CD4-positive, alpha-beta T cell treated with Interleukin-15 for 4 hours (primary cell): ENCODE measurements at places on chromosomes 12 and 14.

DNA sequence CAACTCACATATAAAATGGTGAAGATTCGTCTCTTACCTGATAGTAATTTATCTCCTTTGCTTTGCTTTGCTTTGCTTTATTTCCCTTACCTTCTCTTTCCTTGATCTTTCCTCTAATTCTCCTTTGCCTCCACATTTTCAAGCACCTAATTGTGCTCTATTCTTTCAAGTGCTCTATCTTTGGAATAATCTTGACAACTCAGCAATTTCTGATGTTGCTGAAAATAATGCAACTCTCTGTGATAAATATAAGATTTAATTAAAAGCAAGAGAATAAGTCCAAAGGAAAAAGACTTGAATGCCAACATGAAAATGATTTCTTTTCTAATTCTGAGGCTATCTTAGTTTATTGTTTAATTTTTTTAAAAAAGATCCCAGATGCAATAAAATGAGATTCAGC, 139.5 kb upstream of the SYT1 start:
- DNase-seq: no peak

- DNase-seq: peak; percentile 40
Measured at GRCh38 chr12:53219292-53219955, 12.4 kb upstream of the ITGB7 start.

GRCh38 chr12:122740351-122740750, 9.7 kb upstream of the HCAR1 start:
- DNase-seq: no peak

DNA sequence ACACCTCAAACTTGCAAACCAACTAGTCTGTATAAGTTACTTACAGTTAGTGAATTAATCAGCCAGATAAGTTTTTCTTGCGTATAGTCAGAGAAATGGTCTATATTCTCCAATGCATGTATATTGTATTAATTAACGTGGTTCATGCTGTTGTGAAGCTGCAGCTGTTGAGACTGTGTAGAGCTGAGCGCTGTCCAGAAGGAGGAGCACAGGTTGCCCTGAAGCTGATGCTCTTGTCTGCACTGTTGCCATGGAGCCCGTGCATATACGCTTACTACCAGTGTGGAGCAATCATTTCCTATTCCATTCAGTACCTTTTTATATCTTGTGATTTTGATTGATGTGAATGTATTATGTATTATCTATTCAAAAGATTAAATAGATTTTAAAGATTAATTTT, 74.3 kb upstream of the ARID2 start:
- peak; percentile 66 for DNase-seq

- DNase-seq: no peak
Measured at GRCh38 chr14:60515511-60516289, 6.8 kb downstream of the SIX6 start.

DNA sequence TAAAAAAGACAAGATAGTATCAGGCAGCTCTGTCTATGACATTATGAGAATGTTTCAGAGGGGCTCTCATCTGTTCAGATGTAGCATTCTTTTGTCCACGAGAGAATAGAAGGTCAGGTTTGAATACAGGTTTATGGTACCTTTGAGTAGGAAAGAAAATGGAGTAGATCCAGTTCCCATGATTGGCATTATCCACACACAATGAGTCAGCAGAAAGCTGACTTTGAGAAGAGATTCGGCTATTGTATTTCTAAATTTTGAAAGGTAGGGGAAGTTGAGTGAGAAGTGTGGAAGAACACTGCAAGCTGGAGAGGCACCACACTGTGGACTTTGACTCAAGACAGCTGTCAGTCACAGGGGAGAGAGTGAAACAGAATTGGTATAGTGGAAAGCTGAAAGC, 135.4 kb downstream of the SYT10 start:
- DNase-seq: no peak

DNA sequence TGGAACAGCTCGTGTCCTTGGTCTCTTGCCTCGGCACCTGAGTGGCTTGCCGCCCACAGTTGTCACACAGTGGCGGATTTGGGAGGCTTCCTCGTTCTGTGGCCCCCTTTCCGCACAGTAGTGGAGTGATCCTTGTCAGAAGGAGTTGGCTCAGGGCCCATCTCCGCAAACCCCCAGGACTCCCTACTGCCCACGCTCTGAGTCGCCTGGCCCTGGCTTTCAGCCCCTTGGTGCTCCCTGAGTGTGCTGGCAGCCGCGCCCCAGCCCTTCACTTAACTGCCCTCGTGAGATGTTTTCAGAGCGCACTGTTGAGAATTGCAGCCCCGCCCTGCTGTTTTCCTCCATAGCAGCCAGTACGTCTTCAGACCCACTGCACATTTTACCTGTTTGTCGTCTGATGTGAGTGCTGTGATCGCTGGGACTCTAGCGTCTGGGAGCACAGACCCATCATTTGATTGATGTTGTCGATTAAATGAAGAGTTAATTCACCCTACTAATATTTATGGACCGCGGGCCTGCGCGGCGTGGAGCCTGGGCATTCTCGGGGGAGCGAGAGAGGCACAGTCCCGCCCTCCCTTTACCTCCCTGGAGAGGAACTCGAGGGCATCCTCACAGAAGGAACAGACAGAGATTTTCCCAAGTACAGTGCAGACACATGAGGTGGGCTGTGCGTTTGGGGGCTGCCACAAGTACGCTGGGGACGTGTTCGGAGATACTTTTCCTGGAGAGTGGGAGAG, 91.8 kb downstream of the DDX51 start:
- DNase-seq: no peak

GRCh38 chr14:32010604-32011125, 66.4 kb upstream of the ARHGAP5 start:
- DNase-seq: no peak

GRCh38 chr12:97714107-97714563, 251.5 kb downstream of the RMST start:
- DNase-seq: no peak

GRCh38 chr12:101695706-101696105, 1.7 kb upstream of the CHPT1 start:
- DNase-seq: no peak

- no peak for DNase-seq
Measured at GRCh38 chr14:84085493-84085892, 1444.5 kb upstream of the FLRT2 start.

DNA sequence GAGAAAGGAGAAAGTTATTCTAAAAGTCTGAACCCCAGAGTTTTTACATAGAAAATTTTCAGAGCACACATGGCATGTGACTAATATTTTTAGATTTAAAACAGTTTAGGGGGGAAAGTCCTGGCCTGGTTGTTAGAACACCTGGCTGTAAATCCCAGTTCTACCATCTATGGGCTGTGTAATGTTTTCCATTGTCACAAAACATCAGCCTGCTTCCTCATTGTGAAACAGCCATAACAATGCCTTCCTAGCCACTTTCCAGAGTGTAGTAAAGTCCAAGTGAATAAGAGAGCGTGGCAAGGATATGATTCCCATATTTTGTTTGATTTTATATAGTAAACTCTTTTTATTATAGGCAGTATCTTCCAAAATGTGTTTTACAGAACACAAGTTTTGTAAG, 310.0 kb upstream of the DCN start:
- no peak for DNase-seq

GRCh38 chr12:32423559-32423958, 24.2 kb downstream of the FGD4 start:
- DNase-seq: no peak

GRCh38 chr12:52749827-52750226, 27.3 kb downstream of the KRT76 start:
- no peak for DNase-seq

GRCh38 chr12:7068994-7069346, 8.5 kb downstream of the C1S start:
- no peak for DNase-seq

GRCh38 chr12:49669796-49670195, 37.4 kb downstream of the FMNL3 start:
- DNase-seq: no peak

DNA sequence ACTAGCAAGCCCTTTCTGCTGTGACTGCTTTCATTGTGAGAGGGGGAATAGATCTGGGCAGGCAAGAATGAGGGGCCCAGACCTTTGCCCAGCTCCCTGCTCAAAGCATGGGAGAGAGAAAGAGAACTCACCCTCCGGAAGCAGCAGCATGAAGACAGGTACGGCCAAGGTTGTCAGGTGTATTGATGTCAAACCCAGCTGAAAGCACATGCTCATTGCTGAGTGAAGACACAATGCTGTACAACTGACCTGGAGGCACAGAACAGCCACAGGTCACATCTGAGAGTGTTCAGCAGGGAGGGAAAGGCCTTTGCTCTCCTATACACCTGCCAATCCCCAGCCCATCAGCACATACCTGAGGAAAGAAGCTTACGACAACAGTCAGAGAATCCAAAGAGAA, 5.5 kb downstream of the ANKRD52 start:
- DNase-seq: no peak

DNA sequence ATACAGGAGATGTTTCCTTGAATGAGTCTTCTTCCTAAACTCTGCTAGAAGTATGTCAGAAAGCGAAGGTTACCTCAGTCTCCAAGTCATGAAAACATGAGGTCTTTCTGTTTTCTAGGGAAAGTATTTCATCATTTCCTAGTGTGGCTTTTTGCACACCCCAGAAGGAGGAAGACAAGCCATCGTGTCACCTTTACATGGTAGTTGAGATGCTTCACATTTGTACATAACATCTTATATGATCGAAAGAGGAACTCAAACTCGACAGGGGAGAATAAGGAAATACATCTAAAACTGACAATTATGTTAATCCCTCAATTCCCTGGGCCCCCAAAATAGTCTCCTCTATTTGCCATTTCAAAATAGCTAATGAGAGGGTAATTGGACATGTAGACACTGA, 214.1 kb upstream of the PLEKHG7 start:
- DNase-seq: no peak

- no peak for DNase-seq
Measured at GRCh38 chr14:78725086-78725485, 554.9 kb downstream of the NRXN3 start.

DNA sequence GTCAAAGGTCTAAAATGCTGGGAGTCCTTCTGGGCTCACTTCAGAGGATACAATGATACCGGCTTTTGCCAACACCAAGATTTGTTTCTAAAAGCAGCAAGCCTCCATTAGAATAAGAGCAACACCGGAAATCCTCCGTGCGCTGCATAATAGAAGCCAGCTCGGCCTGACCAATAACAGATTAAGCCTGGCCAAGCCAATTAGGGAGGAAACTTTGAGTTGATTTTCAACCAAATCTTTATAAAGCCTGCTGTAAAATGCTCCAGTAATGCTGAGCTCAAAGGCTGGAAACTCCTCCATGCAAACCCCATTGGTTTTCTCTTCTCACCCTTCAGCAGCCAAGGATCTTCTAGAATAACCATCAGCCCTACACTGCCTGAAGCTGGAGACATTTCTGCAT, 150.1 kb downstream of the NTF3 start:
- no peak for DNase-seq

GRCh38 chr14:36105401-36105800, 71.1 kb downstream of the PTCSC3 start:
- DNase-seq: no peak

DNA sequence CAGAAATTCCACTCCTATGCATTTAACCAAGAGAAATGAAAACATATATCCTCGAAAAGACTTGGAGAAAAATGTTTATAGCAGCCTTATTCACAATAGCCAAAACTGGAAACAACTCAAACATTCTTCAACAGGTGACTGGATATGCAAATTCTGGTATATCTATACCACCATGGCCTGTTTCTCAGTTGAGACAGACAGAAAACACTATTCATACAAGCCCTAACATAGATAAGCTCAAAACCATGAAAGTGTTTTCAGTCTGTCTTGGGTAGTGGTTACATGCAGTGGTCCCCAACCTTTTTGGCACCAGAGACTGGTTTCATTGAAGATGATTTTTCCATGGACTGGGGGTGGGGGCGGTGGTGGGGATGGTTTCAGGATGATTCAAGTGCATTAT, 83.8 kb downstream of the SRGAP1 start:
- DNase-seq: no peak

- DNase-seq: no peak
Measured at GRCh38 chr14:102696332-102696731, 80.9 kb upstream of the TRAF3 start.

GRCh38 chr12:106581543-106582248, 1.1 kb upstream of the RFX4 start:
- DNase-seq: no peak

DNA sequence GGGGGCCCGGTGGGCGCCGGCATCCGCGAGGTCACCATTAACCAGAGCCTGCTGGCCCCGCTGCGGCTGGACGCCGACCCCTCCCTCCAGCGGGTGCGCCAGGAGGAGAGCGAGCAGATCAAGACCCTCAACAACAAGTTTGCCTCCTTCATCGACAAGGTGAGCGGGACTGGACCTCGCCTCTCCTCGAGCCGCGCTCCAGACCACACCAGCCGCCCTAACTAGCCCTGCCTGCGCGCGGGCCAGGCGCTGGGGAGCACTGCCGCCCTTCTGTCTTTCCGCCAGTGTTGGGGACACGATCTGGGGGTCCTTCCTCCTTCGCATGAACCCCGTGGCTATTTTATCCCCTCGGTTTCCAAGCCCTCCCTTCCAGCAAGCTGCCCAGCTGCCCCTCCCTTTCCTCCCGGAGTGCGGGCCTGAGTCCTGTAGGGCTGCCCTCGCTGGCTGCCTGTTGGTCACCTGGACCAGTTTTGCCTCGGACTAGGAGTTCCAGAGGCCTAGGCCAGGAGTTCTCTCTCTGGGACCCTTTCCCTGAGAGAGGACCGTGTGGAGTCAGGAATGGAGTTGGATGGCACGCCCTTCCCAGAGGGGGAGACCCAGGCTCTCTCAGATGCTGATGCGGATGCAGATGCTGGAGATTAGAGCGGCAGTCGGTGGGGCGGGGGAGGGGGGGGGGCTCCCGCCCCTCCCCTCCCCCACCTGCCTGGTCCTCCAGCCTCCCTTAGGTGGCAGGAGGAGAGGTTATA, 592 bp downstream of the KRT7 start:
- no peak for DNase-seq

DNA sequence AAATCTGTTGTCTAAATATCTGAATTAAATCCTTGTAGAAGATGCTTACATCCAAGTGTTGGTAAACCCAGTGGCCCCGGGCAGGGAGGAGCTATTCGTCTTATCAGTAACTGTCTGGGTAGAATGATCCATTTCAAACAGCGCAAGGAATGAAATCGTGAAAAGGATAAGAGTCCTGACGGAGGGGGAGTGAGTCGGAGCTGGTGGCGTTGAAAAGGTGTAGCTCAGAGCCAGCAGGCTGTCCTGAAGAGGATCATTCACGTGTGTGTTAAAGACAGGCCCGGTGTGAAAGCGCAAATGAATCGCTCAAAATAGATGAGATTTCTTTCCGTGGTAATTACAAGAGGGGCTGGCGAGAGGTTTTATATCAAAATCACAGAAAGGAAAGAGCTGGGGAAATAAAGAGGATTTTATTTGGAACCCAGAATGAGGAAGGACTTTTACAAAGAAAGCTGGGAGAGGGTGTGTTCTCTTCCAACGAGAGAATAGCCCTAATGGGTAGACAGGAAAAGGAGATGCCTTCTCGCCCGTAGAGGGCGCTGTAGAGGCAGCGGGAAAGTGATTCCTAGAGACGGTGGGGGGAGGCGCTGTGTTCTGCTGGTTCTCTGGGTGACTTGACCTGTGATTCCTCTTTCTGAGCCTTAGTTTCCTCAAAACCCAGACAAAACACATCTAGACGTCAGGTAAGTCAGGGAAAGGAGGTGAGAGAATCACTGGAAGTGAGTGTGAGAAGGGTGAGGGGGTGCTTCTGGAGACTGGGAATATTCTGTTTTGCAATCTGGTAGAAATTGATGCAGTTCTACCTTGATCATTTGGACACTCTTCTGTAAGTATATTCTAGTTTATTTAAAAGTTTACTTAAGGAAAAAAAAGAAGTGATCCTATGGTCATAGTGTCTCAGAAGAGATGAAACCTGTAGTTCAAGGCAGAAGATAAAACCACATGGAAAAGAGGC, 39.3 kb downstream of the SRRM4 start:
- no peak for DNase-seq

GRCh38 chr12:41576925-41577324, 388.8 kb downstream of the PDZRN4 start:
- DNase-seq: no peak

- no peak for DNase-seq
Measured at GRCh38 chr12:32486158-32486557, 86.8 kb downstream of the FGD4 start.
